ENCODE measurements at places on chromosomes 4 and X. TPM values are rescaled to one million over a fixed set of nuclear protein-coding genes. Genes with fewer than 3 reads are reported as not detected.

ZNF732 gene
- 1.5 TPM for total RNA-seq

DNA sequence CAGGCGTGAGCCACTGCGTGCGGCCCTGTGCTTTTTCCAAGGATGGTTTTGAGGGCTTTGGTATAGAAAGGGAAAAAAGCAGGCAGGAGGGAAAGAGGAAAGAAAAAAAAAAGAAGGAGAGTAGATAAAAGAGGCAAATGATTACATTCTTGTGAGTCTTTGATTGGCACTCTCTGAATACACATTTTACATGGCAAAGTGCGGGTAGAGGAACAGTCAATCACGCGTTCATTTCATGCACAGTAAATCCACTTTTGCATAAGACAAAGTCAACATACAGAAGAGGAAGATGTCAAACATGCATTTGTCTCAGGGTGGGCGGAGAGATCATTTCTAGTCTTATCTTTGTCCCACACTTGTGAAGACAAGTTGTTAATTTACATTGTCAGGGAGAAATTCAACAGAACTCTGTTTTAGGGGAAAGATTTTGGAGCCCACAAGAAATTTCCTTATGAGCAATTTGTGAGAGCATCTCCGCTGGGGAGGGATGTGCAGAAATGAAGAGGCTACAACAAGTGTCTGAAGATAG is 183.2 kb downstream of the DHRSX start:
- no peak for DNase-seq
- peaks cover 10% of the 10 kb centered on the region for H3K4me1 ChIP-seq
- no peak overlapping the region for H3K27ac ChIP-seq
- H3K27me3 ChIP-seq, result no peaks in the 10 kb centered on the region
- H3K4me3 ChIP-seq, result no peak overlapping the region

- H3K4me1 ChIP-seq, result peaks cover 38% of the 10 kb centered on the region
- H3K4me3 ChIP-seq, result no peak overlapping the region
- H3K27ac ChIP-seq, result peak overlapping the region; percentile 13
- H3K36me3 ChIP-seq, result peaks cover 4% of the 10 kb centered on the region
Measured at GRCh38 chr4:38128478-38129459, 168.6 kb downstream of the PTTG2 start.

DNA sequence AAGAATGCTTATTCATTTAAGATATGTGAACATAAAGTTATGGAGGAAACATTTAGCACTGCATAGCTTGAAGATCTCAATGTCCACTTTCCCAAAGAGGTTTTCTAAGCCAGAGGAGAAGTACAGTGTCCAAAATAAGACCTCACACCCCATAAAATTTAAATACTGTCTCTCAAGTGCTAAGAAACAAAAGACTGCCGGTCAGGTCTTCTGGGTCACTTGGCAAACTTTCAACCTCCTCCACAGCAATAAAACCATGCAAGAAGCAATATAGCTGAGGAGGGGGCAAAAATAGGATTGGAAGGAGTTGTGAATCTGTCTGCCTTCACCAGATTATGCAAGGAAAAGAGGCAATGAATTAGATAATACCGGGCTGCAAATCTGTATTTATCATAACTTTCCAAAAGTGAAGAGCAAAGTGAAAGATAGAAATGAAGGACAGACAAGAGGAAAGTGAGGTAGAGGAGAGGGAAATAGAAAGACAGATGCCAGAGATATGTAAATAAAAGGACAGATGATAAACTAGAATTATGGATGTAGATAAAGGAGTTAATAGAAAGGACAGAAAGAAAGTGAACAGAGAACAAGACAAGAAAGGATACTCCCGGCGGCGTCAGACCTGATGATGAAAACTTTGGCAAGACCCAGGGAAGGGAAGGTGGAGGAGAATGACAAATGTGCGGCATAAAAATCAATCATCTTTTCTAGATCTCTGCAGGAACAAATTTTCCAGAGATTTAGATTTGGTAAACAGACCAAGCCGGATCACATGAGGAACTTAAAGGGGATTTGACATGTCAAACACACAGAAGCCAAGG is 152.7 kb upstream of the FAM241A start:
- H3K27me3 ChIP-seq, result no peaks in the 10 kb centered on the region
- H3K4me3 ChIP-seq, result no peak overlapping the region
- peaks cover 43% of the 10 kb centered on the region for H3K4me1 ChIP-seq
- no peak for DNase-seq

- no peak overlapping the region for H3K27ac ChIP-seq
- DNase-seq, result no peak
- no peaks in the 10 kb centered on the region for H3K4me1 ChIP-seq
- no peak overlapping the region for H3K4me3 ChIP-seq
- H3K36me3 ChIP-seq, result no peaks in the 10 kb centered on the region
Measured at GRCh38 chrX:117508021-117508420, 608.6 kb downstream of the KLHL13 start.

GRCh38 chrX:154116426-154117211 is 19.1 kb upstream of the MECP2 start:
- no peak overlapping the region for H3K4me3 ChIP-seq
- no peak for DNase-seq
- no peaks in the 10 kb centered on the region for H3K36me3 ChIP-seq
- H3K4me1 ChIP-seq, result no peaks in the 10 kb centered on the region

Data from esophagus squamous epithelium (tissue), 5 donors.